ENCODE measurements at places on chromosomes 2 and 18.

GRCh38 chr2:97935719-97936161 lies 60.0 kb downstream of the TMEM131 start:
- peak; percentile 11 for DNase-seq
- H3K27me3 ChIP-seq: no peaks in the 10 kb centered on the region
- H3K4me1 ChIP-seq: peaks cover 13% of the 10 kb centered on the region
- H3K4me3 ChIP-seq: no peak overlapping the region
- peak overlapping the region; percentile 9 for H3K27ac ChIP-seq
- H3K36me3 ChIP-seq: no peaks in the 10 kb centered on the region

DNA sequence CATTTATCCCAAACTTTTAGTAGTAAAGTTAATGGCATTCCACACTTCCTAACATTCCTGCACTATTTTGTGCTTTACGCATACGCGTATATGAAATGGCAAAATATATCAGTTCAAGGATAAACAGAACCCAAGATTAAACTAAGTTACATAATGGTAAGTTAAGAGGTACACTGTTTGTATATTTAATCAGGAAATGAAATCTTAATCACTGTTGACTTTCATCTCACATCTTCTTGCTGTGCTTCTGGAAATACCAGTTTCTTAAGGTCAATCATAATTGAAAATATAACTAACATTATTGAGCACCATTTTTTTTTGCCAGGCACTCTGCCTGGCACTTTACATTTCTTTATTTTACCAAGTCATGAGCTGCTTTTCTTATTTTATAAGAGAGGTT lies 565.2 kb downstream of the LRP1B start:
- H3K27me3 ChIP-seq: no peaks in the 10 kb centered on the region
- DNase-seq: no peak
- H3K36me3 ChIP-seq: no peaks in the 10 kb centered on the region
- no peak overlapping the region for H3K4me3 ChIP-seq
- H3K27ac ChIP-seq: no peak overlapping the region

- H3K4me1 ChIP-seq: no peaks in the 10 kb centered on the region
- no peak for DNase-seq
- no peak overlapping the region for H3K4me3 ChIP-seq
- H3K27ac ChIP-seq: no peak overlapping the region
- no peaks in the 10 kb centered on the region for H3K27me3 ChIP-seq
Observed at GRCh38 chr2:127362971-127363370, 24.8 kb downstream of the MAP3K2 start.

GRCh38 chr2:118577202-118577601 lies 270.2 kb downstream of the EN1 start:
- no peaks in the 10 kb centered on the region for H3K4me1 ChIP-seq
- H3K27me3 ChIP-seq: no peaks in the 10 kb centered on the region
- H3K36me3 ChIP-seq: no peaks in the 10 kb centered on the region
- no peak overlapping the region for H3K27ac ChIP-seq
- no peak for DNase-seq
- no peak overlapping the region for H3K4me3 ChIP-seq

GRCh38 chr2:120937686-120938044 lies 202.0 kb downstream of the GLI2 start:
- H3K27me3 ChIP-seq: no peaks in the 10 kb centered on the region
- peaks cover 16% of the 10 kb centered on the region for H3K4me1 ChIP-seq
- peaks cover 75% of the 10 kb centered on the region for H3K36me3 ChIP-seq
- H3K27ac ChIP-seq: no peak overlapping the region

- no peak for DNase-seq
- no peak overlapping the region for H3K27ac ChIP-seq
- no peak overlapping the region for H3K4me3 ChIP-seq
- H3K27me3 ChIP-seq: no peaks in the 10 kb centered on the region
- no peaks in the 10 kb centered on the region for H3K36me3 ChIP-seq
Observed at GRCh38 chr2:203225423-203226039, 13.3 kb upstream of the CYP20A1 start.

DNA sequence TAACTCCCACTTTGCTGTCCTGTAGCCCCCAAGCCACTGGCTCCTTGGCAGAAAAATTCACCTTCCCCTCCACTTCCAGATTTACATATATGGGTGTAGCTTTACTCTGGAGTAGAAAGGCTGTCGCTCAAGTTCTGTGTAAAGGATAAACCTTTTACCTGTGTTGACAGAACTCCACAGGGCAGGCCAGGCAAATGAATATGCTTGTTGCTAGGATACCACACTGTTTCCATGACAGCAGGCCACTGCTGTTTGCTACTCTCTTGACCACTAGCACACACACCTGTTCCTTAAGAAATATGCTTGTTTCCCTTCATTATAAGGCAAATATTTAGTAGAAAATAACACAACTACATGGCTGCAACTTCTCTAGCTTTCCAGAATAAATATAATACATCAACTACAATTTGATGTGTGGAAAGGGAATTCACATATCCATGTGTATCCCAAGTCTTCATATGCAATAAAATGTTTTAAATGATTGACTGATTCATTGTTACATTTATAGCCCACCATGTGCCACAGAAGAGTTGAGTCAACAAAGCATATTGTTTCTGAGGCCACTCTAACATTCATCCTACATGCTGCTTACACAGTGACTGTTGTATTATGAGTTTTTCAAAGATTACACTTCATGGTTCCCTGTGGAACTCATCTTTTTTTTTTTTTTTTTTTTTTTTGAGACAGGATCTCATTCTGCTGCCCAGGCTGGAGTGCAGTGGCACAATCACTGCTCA lies 56.2 kb upstream of the ROCK1 start:
- H3K36me3 ChIP-seq: no peaks in the 10 kb centered on the region
- H3K27ac ChIP-seq: no peak overlapping the region
- H3K4me1 ChIP-seq: no peaks in the 10 kb centered on the region
- no peaks in the 10 kb centered on the region for H3K27me3 ChIP-seq

- H3K36me3 ChIP-seq: no peaks in the 10 kb centered on the region
- no peak overlapping the region for H3K4me3 ChIP-seq
- H3K27me3 ChIP-seq: peaks cover 18% of the 10 kb centered on the region
- no peak overlapping the region for H3K27ac ChIP-seq
Observed at GRCh38 chr2:222427646-222428301, 3.4 kb downstream of the SGPP2 start.

DNA sequence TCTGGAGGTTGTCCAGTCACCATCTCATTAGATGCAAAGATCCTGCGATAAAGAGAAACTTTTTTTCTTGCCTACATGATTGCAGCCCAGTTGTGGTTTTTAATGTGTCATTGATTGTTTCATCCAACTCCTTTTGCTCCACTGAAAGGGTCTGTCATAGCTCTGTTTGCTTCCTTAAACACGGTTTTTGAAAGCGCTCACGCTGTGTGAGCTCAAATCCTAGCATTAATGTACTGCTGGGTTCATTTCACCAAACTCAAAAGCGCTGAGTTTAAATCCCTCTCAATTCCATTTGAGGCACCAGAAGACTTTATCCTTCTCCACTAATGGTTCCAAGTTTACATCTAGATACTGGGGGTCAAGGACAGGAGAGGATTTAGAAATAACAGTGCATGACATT lies 53.6 kb downstream of the CDK15 start:
- H3K4me3 ChIP-seq: no peak overlapping the region
- no peaks in the 10 kb centered on the region for H3K27me3 ChIP-seq
- H3K36me3 ChIP-seq: no peaks in the 10 kb centered on the region
- no peak for DNase-seq
- peak overlapping the region; percentile 31 for H3K27ac ChIP-seq

Measured in neuronal stem cell (in vitro differentiated cells).